DMS153 (cell line): ENCODE measurements at places on chromosomes 1 and 21.
A peak's percentile ranks its signal among the peaks of the same experiment; 100 is the strongest.

DNA sequence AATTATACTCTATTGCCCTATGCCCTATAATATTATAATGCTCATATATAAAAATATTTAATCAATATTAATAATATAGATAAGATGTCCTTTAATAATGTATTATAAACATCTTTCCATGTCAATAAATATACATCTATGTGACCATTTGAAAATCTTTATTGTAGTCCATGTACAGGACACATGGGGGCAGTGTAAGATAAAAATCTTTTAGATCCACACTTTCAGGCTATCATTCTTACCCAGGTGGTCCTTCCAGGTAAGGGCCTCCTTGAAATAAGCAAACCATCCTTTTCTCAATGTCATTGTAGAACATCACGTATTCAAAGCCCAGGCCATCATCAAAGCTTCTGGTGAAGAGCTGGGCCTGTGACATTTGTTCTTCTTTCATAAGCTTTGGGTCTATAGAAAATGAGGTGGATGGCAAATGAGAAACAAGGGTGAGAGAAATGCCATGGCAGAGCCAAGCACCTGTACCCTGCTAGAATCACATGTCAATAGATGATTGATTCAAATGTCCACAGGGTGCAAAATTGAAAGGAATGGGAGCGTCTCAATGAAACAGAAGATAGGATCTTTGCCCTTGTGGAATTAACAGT, 20.2 kb downstream of the THEM4 start:
- no peak for DNase-seq

DNA sequence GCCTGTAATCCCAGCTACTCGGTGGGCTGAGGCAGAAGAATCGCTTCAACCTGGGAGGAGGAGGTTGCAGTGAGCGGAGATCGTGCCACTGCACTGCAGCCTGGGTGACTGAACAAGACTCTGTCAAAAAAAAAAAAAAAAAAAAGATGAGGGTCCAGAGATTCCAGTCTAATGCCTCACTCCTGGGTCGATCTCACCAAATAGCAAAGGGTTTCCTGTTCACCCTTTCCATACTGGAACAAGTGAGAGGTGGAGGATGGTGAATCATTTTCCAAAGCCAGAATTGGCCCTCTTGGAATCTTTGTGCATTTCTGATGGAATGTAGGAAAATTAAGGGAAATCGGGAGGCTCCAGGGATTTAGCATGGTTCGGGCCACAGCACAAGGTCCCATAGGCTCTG, 58.1 kb upstream of the ZNF648 start:
- DNase-seq: no peak

DNA sequence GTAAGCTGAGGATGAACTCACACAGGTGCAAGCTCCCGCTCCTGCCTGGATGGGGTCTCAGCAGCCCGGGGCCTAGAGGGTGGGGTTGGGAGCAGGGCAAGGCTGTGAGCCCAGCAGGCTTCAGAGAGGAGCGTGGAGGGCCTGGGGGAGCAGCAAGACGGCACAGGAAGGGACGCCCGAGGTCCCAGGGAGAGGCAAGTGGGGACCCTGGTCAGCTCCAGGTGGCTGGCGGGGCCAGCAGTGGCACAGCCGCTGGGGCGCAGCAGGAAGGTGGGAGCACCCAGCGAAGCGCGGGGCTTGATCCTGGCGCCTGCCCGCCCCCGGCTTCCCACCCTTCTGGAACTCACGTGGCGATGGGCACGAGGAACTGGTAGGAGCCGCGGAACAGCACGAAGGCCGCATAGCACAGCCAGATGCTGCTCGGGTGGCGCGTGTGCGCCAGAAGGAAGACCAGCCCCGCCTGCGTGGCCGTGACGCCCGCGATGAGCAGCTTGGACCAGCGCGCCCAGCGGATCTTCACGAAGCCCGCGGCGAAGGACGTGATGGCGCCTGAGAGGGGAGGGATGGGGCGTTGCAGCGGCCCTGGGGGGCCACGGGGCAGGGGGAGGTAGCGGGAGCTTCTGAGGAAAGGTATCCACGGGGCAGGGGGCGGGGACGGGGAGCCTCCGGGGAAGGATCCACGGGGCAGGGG, 11.7 kb downstream of the SLC19A1 start:
- no peak for DNase-seq

DNA sequence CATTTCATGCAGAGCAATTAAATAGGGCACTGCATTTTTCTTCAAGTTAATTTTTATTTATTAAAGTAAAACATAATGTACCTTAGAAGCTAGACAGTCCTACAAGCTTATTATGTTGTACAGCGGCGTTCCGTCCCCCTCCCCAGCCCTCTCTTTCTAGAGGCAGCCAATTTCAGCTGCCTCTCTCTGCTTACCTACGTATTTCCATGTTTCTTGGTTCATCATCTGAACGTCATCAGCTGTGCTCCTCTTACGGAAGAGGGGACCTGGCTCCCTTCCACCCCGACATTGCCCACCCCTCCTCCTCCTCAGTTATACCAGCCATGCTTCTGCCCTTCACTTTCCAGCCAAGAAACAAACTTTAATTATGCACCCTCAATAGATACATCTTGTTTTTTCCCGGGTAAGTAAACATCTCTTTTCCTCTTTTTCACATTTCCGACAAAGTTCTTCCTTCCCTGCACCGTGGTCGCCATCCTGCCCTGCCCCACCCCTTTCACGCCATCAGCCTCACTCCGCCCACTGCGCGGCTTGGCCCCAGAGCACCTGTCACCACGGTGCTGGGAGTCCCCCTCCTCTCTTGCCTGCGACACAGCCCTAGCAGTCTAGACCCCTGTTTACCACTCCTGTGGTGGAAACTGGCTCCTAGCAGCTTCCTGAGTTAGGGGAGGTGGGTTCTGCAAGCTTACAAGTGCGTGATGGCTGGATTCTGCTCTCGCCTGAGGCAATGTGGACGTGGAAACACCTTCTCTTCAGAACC, 57.9 kb downstream of the SLC37A1 start:
- no peak for DNase-seq

GRCh38 chr1:115230281-115230680, 107.8 kb downstream of the NGF start:
- peak; percentile 70 for DNase-seq

GRCh38 chr1:16727190-16728111, 12.9 kb upstream of the RNU1-4 start:
- DNase-seq: peak; percentile 49

DNA sequence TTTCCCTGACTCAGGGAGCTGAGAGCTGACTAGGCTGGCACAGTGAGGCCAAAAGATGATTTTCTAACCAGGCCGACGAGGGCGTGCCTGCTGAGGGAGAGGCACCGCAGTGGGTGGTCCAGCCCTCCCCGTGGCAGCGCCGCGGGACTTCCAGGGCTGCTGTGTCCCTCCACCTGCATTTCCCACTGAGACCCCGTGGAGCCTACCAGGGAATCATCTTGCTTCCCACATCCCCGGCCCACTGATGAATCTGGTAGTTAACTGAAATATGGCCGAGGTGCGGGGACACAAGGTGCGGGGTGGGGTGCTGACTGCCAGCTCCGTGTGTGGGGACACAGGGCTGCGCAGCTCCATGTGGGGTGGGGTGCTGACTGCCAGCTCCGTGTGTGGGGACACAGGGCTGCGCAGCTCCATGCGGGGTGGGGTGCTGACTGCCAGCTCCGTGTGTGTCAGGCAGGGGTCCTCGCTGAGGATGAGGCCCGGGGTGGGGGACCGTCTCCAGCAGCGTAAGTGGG, 10.4 kb downstream of the WRAP73 start:
- DNase-seq: no peak

- peak; percentile 87 for DNase-seq
These were observed 1643.8 kb downstream of the MRPL39 start for GRCh38 chr21:23963454-23963853.

DNA sequence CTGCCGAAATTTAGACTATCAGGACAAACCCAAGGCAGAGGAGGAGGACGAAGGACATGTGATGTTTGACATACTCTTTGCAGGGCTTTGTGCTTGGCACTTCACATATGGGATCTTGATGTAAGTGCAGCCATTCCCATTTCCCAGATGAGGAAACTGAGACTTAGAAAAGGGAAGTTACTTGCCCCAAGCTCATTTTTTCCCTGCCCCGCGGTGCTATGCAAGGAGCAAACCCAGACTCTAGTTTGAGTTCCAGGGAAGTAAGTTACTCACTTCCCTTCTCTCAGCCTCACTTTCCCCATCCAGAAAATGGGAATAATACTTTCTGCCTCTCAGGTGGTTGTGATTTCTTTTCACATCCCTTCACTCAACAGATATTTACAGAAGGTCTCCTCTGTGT, 4.5 kb upstream of the FOXO6 start:
- DNase-seq: no peak
